Activated T-cell treated with anti-CD3 and anti-CD28 coated beads, Interleukin-2, amount 50 U/mL, for 48 hours (primary cell): ENCODE measurements at places on chromosomes 4 and X.

DNA sequence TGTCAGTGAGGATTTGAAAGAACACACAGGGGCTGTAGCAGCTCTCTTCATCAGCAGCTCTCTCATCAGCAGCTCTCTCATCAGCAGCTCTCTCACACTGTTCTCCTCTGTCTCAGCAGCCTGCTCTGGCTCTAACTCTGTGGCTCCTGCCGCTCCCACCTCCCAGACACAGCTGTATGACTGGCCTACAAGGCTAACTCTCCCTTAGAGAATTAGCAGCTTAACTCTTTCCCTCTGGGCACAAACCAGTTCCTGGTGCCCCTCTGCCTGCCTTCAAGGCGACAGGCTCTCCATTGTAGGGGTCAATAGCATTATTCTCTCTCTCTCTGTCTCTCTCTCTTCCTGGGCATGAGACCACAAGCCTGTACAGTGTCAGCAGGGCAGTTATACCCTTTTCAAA lies 385.6 kb upstream of the PCDH10 start:
- DNase-seq = no peak

GRCh38 chrX:97637289-97637688 lies 753.6 kb downstream of the RPA4 start:
- no peak for DNase-seq

GRCh38 chr4:82900066-82900410 lies 497 bp upstream of the THAP9 start:
- no peak for DNase-seq

- no peak for DNase-seq
Measured at GRCh38 chrX:124332481-124333424, at the start of gene TEX13D. Gene TEX13D, plus strand, starts transcription at chrX:124332660. Its CDS starts 258 bp downstream, at chrX:124332918.

- DNase-seq = no peak
Measured at GRCh38 chr4:39893693-39894072, 84.0 kb downstream of the PDS5A start.

DNA sequence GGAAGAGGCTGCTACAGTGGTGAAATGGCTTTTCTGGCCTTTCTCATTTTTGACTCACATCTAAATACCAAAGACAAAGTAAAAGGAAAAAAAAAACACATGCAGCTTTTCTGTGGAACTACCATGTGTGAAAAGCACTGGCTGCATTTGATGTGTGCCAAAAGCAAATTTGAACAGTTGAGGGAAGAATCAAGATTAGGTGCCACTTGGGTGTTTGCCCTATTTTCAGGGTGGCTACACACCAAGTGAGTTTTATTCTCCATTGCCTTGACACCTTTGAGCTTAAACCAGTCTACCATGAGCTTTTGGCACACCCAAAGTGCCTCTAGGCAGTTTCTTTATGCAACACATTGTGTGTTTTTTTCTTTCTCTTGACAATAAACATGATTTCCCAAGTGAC lies 423.9 kb downstream of the FAM133A start:
- no peak for DNase-seq

DNA sequence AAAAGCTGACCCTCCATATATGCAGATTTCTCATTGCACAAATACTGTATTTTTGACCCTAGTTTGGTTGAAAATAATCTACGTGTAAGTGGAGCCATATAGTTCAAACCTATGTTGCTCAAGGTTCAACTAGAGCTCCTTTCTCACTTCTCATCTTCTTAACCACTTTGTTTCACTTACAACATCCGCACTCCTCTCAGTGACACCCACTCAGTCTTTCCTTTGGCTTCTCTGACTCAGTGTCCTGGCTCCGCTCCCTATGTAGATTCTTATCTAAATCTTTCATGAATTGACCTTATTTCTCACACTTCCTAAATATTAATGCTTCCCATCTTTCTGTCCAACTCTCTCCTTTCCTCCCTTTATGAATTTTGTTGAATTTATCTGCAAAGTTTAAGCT lies 32.9 kb upstream of the DKK2 start:
- no peak for DNase-seq

DNA sequence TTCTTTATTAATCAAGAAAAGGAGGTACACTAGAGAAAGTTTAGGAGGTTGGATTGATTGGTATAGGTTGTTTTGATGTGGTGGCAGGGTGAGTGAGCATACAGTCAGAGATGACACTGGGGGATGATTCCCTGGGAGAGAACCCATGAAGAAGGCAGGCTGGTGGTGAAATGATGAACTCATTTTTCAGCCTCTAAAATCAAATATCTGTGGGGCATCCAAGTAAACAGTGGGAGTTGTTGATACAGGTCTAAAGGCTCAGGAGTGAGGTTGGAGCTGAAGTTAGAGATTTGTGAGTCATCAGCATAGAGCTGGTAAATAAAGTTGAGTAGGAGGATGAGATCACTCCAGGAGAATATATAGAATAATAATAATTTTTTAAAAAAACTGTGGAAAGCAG lies 10.0 kb upstream of the AP1S2 start:
- no peak for DNase-seq

DNA sequence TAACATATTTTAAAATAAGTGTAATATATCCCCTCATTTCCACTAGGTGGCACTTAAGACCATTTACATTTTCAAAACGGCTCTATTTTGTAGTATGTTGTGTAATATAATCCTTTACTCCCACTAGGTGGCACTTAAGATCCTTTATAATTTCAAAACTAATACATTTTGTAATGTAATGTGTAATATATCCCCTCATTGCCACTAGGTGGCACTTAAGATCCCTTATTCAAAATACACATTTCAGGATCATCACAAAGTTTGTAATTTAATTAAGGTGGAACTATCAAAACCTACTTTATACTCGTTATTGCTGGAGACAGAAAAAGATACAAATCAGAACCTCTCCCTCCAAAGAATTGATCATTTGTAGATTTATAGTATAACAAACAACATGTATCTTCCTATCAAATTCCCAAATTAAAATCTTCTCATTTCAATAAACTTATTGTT lies 132.5 kb downstream of the ARHGAP6 start:
- DNase-seq = no peak

DNA sequence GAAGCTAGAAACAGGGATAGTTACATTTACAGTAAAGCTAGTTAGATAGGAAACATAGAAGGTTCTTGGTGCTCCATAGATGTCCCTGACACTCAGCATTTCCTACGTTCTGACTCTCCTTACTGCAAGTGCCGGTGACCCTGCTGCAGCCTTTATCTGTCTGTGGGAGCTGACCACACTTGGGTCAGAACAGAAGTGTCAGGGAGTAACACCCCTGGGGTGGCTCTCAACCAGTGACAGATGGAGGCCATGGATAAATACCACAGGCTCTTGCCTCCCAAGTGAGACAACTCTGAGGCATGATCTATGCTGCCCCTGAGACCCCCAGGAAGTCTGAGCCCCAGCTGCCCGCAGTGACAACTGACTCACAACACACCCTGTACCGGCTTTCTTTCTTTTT lies 69.8 kb downstream of the ANXA3 start:
- DNase-seq = no peak

DNA sequence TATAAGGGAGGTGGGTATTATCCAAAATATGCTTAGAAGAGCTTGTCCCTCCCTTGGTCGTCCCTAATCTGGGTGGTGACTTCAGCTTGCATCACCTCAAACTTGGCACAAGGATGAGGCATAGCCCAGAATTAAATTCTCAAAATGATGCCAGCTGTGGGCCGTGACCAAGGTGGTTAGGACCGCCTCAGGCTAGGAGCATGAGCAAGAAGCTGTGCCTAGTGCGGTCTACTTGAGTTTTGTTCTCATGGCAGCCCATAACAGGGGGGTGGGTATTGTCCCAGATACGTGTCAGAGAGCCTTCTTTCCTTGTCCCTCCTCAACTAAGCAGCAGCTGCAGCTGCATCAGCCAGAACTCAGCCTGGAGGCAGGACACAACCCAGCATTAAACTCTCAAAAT lies 2620.0 kb downstream of the PCDH7 start:
- no peak for DNase-seq

DNA sequence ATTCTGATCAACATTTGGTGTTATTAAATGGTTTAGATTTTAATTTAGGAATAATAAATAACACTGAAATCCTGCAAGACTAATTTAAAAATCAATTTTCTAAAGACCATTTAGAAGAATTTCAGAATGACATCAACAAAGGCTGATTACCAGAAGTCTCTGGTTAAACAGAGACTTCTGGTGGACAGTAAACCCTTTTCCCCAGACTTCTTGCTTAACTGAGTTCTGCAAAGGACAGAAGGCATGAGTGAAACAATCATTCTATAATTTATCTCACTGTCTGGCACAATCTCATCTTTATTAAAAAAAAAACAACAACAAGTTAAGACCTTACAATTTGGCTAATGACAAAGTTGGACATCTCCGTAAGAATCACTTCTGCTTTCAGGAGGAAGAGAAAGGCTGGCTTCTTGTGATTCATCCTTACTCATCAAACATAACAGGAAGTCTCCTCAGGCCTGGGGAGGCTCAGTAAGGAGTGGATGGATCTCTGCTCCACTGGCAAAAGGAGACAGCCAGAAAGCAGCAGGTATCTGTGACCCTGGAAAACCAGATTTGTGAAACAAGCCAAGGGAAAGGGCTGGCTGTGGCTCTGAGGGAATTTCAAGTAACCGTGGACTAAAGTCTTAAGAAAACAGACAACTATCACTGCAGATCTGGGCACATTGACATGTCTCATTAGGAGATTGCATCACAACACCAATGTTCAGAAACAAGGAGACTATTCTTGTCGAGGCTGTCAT lies 908 bp upstream of the TLR6 start:
- DNase-seq = peak; percentile 57

DNA sequence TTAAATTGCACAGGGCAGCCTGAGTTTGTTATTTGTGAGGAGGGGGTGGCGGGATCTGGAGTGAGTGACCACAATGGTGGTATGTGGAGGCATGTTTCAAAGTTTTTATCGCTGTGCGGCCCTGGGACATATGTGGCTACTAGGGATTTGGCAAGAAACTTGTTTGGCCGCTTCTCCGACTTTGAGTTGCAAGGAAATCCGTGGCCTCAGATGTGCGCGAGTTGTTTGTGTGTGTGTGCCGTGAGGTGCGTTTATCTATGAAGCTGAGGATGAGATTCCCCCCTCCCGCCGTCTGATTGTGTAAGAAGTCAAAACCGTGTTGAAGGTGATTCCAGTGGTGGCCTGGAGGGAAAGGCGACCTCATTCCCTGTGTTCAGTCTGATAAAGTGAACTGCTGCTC lies 1.4 kb downstream of the JADE3 start:
- no peak for DNase-seq

GRCh38 chr4:7770224-7771050 lies 169.2 kb downstream of the AFAP1 start:
- DNase-seq = no peak

GRCh38 chr4:61911313-61911756 lies 711.2 kb downstream of the ADGRL3 start:
- DNase-seq = no peak
